ENCODE measurements at places on chromosomes 12 and 14.

GRCh38 chr14:22517117-22517720 is 71.8 kb downstream of the DAD1 start:
- no peak for DNase-seq

- DNase-seq = no peak
Measured at GRCh38 chr12:45532113-45532512, 197.4 kb upstream of the ARID2 start.

DNA sequence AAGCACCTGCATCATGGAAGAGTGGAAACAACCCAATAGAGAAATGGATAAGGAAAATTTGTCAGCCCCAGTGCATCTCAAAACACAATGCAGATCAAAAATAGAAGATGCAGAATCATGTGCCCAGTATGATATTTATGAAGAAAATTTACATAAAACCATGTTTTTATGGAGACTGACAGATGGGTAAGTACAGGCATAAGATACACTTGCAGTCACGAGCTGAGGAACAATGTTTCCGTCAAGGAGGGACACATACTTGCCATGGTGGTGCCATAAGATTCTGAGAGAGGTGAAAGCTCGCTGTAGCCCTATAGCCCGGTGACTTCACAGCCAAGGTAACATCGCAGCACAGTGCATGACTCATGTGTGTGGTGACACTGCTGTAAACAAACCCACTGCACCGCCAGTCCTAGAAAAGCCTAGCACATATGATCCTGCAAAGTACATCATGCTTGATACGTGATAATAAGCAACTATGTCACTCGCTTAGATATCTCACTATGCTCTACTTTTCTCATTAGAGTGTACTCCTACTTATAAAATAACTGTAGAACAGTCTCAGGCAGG is 112.6 kb downstream of the RIMBP2 start:
- no peak for DNase-seq

GRCh38 chr14:96176275-96176674 is 28.4 kb upstream of the BDKRB2 start:
- DNase-seq = no peak

All from ureter (tissue), 1 donor.